ENCODE measurements at places on chromosomes 1 and 21. TPM values are rescaled to one million over a fixed set of nuclear protein-coding genes. Genes with fewer than 3 reads are reported as not detected.

TTC39A gene
- total RNA-seq, result 39.8 TPM

C1orf226 gene
- total RNA-seq, result 27.2 TPM

DNA sequence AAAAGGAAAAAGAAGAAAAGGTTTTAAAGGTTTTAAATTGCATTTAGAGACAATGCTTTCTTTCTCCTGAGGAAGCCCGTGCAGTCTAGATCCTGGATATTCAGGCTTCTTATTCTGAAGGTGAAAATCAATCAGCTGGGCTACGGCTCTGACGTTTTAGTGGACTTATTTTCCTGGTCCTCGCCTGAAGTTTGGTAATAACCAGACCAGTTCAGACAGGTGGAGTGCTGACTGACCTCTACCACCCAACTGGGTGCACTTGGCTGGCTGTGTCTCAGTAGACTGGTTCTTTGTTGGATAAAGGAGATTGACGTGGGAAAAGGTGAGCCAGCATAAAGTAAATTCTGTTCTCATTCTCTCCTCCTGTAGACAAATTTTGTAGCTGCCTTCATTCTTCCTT is 7.2 kb upstream of the ATP1A1 start:
- DNase-seq, result no peak

- no peak for DNase-seq
These were observed 98.3 kb downstream of the DUSP10 start for GRCh38 chr1:221643404-221644144.

- DNase-seq, result no peak
These were observed 505.4 kb downstream of the KCNT2 start for GRCh38 chr1:196102826-196103225.

DNA sequence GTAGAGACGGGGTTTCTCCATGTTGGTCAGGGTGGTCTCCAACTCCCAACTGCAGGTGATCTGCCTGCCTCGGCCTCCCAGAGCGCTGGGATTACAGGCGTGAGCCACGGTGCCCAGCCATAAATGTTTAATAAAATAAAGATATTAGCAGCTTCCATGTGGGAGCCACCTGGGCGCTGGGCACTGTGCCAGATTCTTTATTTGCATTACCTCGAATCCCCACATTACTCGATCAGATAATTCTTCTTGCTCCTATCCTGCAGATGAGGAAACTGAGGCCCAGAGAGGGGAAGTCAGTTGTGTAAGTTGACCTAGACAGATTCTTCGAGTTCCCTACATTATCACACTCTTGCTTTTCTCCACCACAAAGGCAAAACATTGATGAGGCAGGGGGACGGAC is 24.9 kb upstream of the TENT5B start:
- DNase-seq, result no peak

DNA sequence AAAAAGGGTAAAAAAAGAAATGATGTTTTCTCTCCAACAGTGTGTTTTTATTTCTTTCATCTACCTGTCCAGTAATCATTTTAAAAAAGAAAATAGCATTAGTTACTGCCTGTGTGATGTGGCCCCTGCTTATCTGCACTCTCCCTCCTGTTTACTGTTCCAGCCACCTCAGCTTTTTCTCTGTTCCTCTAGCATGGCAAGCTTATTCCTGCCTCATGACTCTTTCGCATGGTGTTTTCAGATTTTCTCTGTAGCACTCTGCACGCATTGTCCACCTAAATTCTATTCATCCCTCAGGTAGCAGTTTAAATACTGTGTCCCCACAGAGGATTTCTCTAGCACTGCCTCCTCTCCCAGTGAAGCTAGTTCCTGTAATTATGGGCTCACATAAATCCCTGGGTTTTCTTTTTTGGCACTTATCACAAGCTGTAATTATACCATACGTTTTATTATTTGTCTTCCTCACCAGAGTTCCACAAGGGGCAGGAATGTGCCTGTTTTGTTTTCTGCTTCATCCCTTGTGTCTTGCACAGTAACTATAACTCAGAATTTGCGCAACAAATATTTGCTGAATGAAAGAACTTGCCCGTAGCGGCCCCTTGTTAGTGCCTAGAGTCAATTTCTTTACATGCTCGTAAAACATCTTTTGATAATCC is 51.4 kb upstream of the LRIG2 start:
- DNase-seq, result no peak

Measured in Peyer's patch (tissue), 4 donors.